ENCODE measurements at places on chromosomes 2 and 18.

DNA sequence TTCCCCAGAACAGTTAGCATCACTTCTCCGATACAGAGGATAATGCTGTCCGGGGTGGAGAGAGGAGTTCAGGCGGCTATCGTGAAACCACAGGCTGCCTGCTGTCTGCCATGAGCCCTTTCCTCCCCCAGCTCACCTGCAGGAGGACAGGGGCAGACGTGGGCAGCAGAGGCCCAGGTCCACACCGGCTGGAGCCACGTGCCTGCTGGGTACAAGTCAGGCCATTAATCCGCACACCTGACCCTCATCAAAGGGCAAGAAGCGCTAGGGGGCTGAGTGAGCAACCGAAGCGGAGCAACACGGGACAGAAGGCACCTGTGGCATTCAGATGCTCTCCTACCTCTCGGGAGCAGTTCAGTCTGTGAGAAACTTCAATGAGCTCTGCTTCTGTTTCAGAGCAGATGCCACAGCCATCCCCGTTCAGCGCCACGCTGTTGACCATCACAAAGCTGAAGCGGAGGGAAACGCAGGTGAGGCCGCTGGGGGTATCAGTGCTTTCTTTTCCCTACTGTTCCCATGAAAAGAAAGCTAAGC is 21.5 kb downstream of the MPPE1 start:
- no peak for DNase-seq

DNA sequence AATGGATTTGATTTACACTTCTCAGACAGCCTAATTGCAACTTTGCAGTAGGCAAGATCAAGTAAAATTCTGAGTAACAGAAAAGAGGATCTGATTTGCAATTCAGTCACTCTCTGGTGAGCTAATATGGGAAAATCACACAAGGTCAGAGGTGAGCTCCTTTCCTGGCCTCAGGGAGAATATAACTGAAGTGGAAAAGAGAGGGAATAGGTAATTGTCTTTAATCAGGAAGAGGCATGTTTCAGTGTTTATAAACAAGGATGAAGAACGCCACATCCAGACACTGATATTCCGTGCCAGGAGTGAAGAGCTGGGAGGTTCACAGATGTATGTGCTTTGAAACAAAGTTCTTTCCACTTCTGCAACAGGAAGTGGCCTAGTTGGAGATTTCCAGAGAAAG is 127.1 kb downstream of the ETAA1 start:
- no peak for DNase-seq

DNA sequence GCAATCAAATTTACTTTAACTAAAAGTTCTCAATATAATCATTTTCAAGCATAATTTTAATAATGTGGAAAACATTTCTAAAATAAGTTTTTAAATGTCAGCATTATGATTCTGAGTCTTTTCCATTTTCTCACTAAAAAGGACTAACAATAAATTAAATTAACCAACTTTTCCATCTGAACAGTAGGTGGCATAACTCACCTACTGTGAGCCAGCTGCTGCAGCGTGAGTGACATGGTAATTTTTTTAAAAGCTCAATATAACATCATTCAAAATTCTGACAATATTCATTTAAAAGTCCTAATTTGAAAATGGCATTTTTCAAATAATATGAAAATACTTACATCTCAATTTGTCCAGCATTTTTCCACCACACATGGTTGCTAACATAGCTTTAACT is 66.5 kb downstream of the DTNB start:
- no peak for DNase-seq

- no peak for DNase-seq
Measured at GRCh38 chr2:191678437-191679100, 633 bp downstream of the NABP1 start.

DNA sequence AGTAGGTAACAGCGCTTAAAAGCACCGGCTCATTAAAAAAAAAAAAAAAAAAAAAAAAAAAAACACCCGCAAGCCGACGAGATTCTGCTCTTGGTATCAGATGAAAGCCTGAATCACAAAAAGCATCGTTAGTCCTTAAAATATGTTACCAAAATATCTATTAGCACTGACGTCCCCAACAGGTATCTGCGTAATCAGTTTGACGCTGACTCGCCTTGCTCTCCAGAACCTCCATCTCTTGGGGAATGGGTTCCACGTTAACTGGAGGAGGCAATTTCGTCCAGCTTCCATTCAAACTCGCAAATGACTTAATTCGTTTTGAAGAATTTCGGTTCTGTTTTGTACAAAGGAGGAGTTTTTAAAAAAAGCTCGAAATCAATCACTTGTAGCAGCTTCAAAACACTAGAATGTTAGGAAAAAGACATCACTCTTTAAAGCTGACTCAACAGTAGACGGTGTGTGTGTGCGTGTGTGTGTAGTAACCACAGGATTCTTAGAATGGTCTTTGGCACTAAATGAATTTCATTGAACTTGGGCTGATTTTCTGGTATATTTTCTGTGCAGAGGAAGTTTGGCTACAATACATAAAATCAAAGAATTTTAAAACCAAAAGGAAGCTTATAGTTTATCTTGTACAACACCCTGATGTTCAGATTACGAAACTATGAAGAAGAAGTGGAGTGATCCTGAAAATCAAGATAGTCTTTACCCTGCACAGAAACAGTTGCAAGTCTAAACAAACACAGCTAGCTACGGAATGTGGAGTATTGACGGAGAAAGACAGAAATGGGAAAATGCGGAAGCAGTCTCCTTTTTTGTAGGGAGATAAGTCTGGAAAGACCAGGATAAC is 1.1 kb upstream of the PGAP1 start:
- DNase-seq = no peak

DNA sequence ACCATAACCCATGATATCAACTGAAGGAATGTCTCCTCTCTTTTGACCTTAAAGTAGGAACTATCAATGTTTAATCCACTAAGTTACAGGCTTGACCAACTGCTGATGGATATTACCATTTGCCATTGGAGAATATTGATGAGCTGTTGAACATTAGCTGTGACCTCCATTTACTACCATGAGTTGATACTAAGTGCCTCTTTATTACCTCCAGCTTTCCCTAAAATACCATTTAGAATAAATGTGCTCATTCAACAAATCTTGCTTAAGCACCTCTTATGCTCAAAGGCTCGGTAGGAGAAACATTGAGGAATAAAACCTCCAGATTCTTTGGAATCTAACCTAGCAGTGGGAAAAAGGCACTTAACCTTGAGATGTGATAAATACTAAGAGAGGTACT is 81.2 kb downstream of the FAM124B start:
- DNase-seq = no peak

- DNase-seq = no peak
Measured at GRCh38 chr2:240514631-240515030, 43.2 kb downstream of the ANKMY1 start.

DNA sequence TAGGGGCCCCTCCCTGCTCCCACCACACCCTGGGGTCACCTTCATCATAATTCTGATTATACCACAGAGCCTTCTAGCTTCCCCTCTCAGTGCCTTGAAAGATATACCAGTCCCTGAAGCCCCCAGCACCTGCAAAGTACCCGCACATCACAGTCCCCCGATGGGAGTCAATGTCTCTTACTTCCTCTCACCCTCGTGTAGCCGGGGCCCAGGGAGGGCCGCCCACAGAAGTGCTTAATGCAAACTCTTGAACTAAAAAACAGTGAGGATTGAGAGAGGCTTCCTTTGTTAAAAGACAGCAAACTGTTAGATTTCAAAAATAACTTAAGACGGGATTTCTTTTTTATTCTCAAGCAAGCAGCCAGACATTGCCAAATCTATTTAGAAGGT is 76.5 kb downstream of the SFXN5 start:
- no peak for DNase-seq

GRCh38 chr18:44716697-44717163 is 36.0 kb downstream of the SETBP1 start:
- no peak for DNase-seq

DNA sequence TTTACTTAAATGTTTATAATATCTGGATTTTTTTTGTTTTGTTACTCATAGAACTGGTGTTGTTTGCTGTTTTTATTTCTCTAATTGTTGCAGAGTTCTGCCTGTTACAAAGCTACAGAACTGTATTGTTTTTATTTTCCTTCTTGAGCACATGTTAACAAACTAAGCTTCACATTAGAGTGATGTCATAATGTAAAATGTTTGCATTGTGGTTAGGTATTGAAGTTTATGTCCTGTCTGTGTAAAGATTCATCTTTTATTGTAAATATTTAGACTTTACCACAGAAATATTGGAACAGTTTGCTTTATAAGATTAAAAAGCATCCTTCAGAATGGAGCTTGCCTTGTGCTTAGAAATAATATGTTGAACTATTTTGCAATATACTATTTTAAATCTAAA is 67.7 kb downstream of the CLIP4 start:
- no peak for DNase-seq

GRCh38 chr2:233178994-233179847 is 72.3 kb upstream of the ATG16L1 start:
- DNase-seq = no peak

DNA sequence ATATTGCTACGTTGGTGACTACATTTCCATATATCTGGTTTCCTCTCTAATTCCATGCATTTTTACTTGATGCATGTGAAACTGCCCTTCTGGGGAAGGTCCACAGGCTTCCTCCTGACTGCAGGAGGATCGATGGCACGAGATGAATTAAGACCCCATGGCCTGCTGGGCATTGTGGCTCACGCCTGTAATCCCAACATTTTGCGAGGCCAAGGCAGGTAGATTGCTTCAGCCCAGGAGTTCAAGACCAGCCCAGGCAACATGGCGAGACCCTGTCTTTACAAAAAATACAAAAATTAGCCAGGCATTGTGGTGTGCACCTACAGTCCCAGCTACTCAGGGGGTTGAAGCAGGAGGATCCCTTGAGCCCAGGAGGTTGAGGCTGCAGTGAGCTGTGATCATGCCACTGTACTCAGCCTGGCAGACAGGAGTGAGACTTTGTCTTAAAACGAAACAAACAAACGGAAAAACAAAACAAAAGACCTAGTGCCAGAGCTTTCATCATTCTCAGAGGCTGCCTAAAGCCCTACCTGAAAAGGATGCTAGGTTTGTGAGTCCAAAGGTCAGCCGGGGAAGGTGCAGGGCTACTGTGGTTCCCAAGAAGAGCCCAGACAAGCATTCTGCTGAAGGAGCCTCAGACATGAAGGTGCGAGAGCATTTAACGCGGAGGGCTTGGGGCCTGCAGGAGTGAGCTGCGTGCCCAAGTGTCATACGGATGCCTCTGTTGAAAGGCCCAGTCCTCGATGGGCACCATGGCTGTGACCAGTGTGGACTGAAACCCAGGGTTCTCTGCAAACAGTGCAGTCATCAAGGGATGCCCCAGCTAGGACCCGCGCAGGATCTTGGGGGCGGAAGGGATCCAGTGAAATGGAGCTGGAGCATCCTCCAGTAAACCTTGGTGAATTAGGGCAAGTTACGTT is 21.6 kb downstream of the GPR55 start:
- DNase-seq = no peak

DNA sequence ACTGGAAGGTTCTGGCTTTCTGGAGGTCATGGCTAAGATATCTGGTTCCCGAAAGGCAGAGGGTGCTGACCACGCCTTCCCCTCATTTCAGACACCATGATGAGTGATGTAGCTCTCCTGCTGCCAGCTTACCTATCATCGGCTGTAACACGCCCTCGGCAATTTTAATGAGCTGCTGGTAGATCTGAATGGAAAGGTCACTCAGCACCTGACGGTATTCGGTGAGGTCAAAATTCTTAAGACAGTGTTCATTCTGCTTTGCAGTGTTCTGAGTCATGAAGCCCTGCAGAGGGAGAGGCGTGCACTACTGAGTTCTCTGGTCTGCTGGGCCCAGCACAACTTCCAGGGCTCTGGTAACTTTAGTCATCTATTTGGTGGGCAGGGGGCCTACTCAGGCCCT is 25.7 kb upstream of the ACAA2 start:
- DNase-seq = no peak

GRCh38 chr2:222878877-222879603 is 18.2 kb downstream of the ACSL3 start:
- no peak for DNase-seq

DNA sequence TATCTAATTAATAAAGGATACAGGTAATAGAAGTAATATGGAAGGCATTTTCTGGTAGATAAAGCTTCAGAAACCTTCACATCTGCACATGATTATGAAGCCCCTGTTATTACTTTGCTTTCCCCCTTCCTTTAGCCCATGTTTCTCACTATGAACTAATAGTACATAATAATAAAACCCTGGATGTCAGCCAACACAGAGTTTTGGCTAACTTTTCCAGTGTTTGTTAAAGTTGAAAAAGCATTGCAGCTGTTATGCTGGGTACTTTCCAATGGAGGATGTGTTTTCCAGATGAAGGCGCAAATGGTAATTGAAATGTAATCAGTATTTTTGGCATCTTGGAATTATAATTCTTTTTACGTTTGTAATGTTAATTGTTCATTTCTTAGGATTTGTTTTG is 43.5 kb downstream of the SPTBN1 start:
- no peak for DNase-seq

GRCh38 chr18:35467624-35468016 is 30.1 kb downstream of the INO80C start:
- DNase-seq = no peak

GRCh38 chr2:127631997-127632581 is 13.9 kb upstream of the GPR17 start:
- DNase-seq = no peak

- no peak for DNase-seq
Measured at GRCh38 chr2:171924170-171924942, 2.1 kb downstream of the HAT1 start.

DNA sequence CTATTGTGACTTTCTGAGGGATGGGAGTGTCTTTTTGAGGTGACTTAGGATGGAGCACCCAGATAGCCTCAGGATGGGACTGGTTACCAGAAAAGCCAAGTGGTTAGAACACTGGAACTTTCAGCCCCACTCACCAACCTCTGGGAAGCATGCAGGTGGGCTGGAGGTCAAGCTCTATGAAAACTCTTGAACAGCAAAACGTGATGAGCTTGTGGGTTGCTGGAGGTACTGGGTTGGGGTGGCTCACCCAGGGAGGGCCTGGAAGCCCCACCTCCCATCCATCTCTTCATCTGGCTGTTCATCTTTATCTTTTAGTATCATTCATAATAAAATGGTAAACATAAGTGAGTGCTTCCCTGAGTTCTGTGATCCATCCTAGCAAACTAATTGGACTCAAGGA is 216.4 kb downstream of the SPP2 start:
- DNase-seq = no peak

GRCh38 chr2:159164457-159164911 is 122.0 kb downstream of the WDSUB1 start:
- no peak for DNase-seq

DNA sequence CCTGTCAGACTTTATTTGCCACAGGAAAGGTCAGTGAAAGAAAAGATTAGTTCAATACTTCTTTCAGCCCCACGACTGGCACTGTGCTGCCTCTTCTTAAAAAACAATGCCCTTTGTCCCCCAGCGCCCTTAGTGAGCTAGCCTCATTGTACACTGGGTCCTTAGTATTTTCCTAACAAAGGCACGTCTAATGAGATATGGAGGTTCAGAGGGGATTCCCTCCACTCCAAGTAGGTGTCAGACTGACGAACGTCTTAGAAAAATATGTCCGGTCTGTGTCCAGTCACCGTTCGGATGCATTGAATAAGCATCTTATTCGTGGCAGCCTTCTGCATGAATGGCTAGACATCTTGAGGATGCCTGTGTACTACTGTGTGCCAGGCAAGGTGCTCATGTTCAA is 1.1 kb downstream of the FECH start:
- DNase-seq = no peak

- DNase-seq = no peak
Measured at GRCh38 chr2:55923091-55923981, at the start of gene EFEMP1. Gene EFEMP1 (minus strand): TSS chr2:55923782. CDS start chr2:55922440, 1,342 bp downstream.
